Heart right ventricle (tissue), 16 donors: ENCODE measurements at places on chromosomes 1 and 21. TPM values are rescaled to one million over a fixed set of nuclear protein-coding genes. Genes with fewer than 3 reads are reported as not detected.

The SPATA21 gene
- total RNA-seq: not detected

- peak overlapping the region; percentile 97 for H3K27ac ChIP-seq
- peaks cover 8% of the 10 kb centered on the region for H3K4me1 ChIP-seq
- no peaks in the 10 kb centered on the region for H3K27me3 ChIP-seq
- peak overlapping the region; percentile 59 for H3K4me3 ChIP-seq
Measured at GRCh38 chr1:30718636-30719405, 4.6 kb downstream of the MATN1 start.

DNA sequence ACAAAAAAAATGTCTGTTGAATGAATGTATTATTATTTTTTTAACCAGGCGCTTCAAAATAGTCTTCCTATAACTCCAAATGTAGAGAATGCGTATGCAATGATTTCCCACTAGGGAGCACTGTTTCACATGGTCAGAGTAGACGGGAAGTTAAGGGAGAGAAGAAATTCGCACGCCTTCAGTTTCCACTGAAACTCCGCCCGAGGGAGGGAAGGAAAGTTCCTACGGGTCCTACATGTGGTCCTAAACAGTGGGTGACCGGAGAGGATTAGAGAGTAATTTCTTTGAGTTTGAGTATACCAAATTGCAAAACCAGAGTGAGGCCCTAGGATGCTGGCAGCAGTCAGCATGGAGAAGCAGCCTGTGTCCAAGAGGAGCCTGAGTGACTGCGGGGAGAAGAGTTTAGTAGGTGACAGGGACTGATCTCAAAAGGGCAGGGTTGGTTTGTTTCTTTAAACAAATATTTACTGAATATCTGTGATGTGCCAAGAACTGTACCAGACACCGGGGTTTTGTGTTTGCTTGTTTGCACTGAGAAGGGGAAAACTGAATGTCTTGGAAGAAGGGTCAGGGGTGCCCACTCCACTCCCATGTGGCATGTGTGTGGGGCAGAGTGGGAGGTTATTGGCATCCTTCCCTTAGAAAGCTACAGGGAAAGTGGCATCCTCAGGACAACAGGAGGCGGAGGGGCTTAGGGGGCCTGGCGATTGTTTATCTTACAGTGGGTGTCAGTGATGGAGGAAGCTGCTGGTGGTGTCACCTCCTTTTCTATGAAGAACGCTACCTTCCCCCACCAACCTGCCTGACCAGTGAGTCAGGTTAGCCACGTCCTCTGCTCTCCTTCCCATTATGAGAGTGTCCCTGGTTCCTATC, 22.8 kb downstream of the RNU5D-1 start:
- peaks cover 5% of the 10 kb centered on the region for H3K27me3 ChIP-seq
- peak; percentile 42 for DNase-seq
- H3K36me3 ChIP-seq: no peaks in the 10 kb centered on the region
- H3K4me3 ChIP-seq: no peak overlapping the region
- H3K27ac ChIP-seq: no peak overlapping the region
- peaks cover 5% of the 10 kb centered on the region for H3K4me1 ChIP-seq

The FGR gene
- 2.2 TPM for total RNA-seq

DNA sequence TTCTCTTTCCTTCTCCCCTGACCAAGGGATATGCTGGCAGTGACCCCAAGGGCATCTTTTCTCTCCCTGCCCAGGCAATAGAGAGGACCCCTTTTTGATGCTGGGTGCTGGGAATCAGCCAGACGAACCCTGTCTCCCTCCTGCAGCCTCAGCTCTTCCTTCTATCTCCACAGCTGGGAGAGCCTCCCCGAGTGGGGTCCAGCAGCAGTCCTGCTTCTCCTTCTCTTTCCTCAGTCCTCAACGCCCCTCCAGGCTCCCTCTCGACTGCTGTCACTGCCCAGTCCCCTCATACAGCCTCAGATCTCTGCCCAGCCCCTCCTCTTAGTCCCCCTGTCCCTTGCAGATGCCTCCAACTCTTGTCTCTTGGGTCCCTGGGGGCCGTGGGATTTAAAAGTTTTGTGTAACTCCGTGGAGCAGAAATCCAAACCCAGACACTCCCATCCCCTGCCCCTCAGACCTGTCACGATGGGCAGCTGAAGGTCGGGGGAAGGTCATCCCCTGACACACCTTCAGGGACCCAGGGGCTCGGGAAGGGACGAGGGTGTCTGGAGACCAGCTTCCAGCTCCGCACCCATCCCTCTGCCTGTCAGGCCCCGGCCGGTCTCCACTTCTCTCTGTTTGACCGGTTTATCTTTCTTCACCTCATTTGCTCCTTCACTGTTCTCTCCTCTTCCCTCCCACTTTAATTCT, 5.8 kb upstream of the ETV3L start:
- no peak overlapping the region for H3K27ac ChIP-seq
- H3K36me3 ChIP-seq: no peaks in the 10 kb centered on the region
- DNase-seq: no peak
- H3K4me3 ChIP-seq: no peak overlapping the region
- no peaks in the 10 kb centered on the region for H3K4me1 ChIP-seq
- H3K27me3 ChIP-seq: peaks cover 25% of the 10 kb centered on the region

DNA sequence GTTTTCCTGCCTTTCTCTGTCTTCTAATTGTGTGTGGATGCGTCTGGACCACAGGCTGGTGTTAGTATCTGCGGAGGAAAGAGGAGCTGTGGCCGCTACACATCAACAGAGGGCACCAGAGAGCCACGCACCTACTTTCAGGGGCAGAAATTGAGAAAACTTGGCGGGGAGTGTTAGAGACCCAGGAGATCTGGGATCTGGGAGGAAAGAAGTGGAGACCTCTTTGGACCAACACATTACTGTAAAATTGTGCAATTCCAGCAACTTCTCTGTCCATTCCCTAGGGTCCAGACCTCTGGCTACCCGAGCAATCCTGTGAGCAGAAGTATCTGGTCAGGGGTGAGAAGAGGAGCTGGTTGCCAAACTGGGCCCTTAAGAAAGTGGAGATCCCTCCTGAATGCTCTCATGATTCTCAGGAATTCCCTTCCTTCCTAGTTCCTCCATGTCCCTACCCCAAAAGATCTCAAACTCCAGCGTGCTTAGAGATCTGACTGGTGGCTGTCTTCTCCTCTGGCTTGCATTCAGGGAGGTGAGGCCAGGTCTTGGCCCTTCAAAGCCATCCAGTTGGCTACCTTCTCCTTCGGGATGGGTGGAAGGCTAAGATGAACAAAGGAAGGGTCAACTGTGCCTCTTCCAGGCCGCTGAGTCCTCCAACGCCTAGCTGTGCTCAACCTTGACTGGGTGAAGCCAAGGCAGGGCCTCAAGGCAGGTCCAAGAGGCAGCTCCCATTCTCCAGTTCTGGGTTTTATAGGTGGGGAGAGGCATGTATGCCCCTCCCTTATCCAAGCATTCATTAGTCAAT, 1.2 kb upstream of the KIRREL1 start:
- DNase-seq: peak; percentile 77
- H3K4me1 ChIP-seq: peaks cover 18% of the 10 kb centered on the region
- H3K36me3 ChIP-seq: no peaks in the 10 kb centered on the region
- H3K27me3 ChIP-seq: peaks cover 4% of the 10 kb centered on the region

The CFHR4 gene
- total RNA-seq: not detected
